ENCODE measurements at places on chromosomes 7 and 10.

- no peak for DNase-seq
Observed at GRCh38 chr7:30674876-30675275, 7.4 kb downstream of the CRHR2 start.

DNA sequence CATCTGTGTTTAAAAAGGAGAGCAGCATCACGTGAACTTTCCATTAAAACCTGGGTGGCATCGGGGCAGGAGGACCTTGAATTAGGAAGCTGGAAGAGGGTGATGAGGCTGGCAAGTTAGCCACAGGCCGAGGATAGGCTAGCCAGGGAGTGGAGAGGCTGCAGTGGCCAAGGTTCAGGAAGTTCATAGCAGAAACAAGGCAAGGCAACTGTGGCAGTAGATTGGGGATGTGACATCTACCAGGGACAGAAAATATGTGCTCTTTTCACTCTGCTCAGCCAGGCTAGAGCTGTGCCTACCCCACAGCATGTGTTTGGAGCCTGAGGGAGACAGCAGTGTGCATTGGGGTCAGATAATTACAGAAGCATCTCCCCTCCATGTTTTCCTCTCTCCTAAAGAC lies 2.2 kb upstream of the INPP5F start:
- no peak for DNase-seq

DNA sequence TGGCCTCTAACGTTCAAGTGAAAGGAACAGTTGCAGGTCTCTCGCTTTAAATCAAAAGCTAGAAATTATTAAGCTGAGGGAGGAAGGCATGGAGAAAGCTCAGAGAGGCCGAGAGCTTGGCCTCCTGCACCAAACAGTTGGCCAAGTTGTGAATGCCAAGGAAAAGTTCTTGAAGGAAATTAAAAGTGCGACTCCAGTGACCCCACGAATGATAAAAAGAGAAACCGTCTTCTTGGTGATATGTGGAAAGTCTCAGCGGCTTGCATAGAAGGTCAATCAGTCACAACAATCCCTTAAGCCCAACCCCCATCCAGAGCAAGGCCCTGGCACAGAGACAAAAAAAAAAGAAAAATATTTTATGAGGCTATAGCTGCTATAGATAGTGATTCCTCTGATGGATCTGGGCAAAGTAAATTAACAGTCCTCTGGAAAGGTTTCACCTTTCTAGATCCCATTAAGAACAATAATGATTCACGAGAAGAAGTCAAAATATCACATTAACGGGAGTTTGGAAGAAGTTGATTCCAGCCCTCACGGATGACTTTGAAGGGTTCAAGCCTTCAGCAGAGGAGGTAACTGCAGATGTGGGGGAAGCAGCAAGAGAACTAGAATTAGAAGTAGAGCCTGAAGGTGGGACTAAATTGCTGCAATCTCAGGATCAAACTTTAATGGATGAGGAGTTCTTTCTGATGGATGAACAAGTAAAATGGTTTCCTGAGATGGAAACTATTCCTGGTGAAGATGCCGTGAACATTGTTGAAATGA lies 42.5 kb upstream of the INPP5A start:
- no peak for DNase-seq

- DNase-seq: no peak
Observed at GRCh38 chr7:135348493-135348892, 114.9 kb downstream of the STRA8 start.

DNA sequence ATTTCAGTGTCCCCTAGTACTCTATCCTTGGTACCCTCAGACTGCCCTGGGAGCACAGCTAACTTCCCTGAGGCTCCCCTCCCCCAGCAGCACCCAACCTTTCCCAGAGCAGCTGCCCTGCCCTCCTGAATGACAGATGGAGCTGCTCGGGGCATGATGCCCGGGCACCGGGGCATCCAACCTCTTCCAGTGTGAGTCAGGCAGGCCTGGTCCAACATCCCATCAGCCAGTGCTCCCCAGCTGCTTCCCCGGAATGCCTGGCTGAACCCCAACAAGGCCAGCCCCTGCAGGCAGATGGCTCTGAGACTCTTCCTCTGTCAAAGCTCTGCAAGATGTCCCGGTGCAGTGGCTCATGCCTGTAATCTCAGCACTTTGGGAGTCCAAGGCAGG lies 11.9 kb upstream of the TSPAN15 start:
- no peak for DNase-seq

DNA sequence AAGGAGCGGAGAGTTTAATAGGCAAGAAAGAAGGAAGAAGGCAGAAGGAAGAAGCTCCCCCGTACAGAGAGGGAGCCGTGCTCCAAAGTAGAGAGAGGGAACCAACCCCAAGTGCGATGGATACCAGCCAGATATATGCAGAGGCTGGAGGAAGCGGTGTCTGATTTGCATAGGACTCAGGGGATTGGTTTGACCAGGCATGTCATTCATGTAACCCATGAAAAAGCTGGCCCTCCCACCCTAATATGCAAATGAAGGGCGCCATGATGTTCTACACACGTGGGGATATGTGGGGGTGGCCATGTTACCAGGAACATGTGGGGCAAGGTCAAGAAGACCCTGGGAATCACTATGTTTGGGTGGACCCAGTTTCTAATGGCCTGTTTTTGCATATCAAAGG lies 40.6 kb upstream of the FAM3C start:
- DNase-seq: no peak

DNA sequence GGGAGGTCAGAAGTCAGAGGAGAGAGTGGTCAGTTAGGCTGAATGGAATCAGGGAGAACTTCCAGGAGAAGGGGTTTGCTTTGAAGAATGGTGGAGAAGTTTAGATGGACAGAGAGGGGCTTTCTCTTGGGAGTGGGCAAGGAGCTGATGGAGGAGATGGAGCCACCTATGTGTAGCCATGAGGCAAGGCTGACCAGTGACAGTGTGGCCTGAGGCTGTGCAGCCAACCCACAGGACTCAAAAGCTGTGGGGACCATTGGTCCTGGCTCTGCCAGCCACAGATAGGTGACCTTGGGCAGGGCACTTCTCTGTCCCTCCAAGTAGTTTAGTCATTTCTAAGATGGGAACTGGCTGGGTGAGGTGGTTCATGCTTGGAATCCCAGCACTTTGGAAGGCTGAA lies 18.7 kb downstream of the NEURL1 start:
- no peak for DNase-seq

- no peak for DNase-seq
Observed at GRCh38 chr7:96233528-96234154, 88.3 kb downstream of the SLC25A13 start.

GRCh38 chr10:52571516-52572182 lies 200.9 kb downstream of the MBL2 start:
- DNase-seq: no peak

- DNase-seq: no peak
Observed at GRCh38 chr10:90930070-90930837, 9.4 kb upstream of the ANKRD1 start.

DNA sequence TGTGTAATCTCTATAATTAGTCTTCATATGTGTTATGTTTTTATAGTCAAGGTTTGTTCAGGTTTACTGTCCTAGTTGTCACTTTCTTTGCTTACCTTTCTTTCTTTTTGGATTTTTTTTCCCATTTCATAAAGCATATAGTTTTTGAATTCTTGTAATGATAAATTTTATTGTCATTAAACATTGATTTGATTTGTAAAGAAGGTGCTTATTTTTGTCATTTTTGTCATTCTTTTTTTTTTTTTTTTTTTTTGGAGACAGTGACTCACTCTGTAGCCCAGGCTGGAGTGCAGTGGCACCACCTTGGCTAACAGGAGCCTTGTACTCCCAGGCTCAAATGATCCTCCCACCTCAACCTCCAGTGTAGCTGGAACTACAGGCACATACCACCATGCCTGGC lies 9.6 kb upstream of the MINDY3 start:
- DNase-seq: no peak

DNA sequence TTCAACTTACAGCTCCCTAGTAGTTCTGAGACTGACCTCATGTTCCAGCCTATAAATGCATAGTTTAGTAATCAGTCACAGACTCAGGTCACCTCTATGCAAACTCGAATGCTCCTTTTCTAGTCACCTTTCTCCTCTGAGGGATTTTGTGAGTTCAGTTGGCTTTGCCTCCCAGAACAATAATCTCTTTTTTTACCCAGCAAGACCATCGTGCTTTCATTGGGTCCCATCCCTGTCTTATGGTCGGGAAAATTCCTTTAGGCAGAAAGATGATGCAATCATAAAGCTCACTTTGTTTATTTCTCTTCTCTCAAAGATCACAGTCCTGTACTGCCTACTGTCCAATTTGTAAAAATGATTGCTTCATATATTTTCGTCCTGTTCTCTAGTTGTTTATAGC lies 38.4 kb downstream of the TWIST1 start:
- no peak for DNase-seq

DNA sequence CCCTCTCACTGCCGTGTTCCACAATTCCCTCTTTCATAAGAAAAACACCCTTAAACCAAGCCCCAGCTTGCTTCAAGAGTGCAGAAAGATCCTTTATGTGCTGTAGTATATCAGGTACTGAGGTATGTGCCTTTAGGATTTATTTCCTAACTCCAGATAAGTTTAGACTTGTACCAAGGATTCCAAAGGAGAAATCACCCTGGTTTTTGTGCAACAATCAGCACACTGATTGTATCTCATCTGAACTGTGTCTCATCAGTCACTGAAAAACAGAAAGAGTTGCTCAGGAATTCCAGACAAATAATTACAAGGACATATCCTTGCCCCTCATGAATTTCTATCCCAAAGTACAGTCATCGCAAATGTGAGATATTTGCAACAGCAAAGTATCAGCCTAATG lies 77.2 kb upstream of the PTPRZ1 start:
- no peak for DNase-seq

DNA sequence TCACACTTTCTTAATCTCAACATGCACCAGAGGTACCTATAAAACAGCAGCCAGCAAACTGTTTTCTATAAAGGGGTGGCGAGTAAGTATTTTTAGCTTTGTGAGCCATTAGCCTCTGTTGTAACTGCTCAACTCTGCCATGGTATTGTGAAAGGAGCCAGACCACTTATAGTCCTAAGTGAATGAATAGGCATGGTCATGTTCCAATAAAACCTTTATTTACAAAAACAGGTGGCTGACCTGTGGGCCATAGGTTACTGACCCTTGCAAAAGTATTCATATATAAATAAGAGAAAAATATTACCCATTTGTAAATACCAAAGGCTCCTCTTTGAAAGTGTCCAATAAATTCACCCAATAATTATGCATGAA lies 50.3 kb downstream of the ICA1 start:
- no peak for DNase-seq

DNA sequence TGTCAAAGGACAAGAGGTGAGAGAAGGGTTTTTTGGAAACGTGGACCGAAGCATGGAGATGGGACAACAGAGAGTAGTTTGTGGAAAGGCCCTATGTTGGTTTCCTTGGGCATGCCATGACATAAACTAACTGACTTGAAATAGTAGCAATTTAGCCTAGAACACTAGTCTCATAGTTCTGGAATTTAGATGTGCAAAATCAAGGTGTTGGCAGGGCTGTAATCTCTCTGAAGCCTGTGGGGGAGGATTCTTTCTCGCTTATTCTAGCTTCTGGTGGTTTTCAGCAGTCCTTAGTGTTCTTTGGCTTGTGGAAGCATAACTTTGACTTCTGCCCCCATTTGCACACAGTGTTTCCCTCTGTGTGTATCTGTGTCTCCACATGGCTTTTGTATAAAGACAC lies 283.4 kb downstream of the GFRA1 start:
- no peak for DNase-seq

GRCh38 chr7:36232971-36233550 lies 80.0 kb downstream of the EEPD1 start:
- DNase-seq: no peak

- DNase-seq: no peak
Observed at GRCh38 chr10:3125527-3126170, 46.9 kb downstream of the PITRM1 start.

DNA sequence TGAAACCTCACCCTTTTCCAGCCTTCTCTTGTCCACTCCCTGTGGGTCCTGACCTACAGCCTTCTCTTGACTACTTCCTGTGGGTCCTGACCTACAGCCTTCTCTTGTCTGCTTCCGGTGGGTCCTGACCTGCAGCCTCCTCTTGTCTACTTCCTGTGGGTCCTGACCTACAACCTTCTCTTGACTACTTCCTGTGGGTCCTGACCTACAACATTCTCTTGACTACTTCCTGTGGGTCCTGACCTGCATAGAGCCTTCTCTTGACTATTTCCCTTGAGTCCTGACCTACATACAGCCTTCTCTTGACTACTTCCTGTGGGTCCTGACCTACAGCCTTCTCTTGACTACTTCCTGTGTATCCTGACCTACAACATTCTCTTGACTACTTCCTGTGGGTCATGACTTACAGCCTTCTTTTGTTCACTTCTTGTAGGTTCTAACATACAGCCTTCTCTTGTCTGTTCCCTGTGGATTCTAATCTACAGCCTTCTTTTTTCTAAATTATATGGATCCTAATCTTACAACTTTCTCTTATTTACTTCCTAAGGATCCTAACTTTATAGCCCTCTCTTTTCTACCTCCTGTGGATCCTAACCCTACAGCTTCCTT lies 36.5 kb downstream of the C10orf71 start:
- no peak for DNase-seq

GRCh38 chr7:38282081-38282480 lies 8.6 kb upstream of the TARP start:
- DNase-seq: no peak

DNA sequence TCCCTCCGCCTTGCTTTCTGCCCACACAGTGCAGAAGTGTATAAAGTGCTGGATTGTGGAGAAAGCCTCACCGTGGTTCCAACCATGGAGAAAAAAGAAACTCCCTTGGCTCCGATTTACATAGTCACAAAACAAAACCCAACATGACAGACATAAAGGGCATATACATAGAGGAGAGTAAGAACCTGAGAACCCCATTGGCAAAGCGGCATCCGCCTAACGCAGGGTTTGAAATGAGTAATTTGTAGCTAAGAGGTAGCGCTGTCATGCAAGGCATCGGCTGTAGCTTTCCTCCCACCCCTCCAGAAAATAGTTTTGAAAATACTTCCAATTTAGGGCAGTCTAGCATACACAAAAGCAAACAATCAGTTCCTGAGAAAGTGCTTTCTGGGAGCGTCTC lies 126.0 kb upstream of the NRBF2 start:
- DNase-seq: no peak

- no peak for DNase-seq
Observed at GRCh38 chr7:10824154-10824553, 149.5 kb upstream of the PHF14 start.

DNA sequence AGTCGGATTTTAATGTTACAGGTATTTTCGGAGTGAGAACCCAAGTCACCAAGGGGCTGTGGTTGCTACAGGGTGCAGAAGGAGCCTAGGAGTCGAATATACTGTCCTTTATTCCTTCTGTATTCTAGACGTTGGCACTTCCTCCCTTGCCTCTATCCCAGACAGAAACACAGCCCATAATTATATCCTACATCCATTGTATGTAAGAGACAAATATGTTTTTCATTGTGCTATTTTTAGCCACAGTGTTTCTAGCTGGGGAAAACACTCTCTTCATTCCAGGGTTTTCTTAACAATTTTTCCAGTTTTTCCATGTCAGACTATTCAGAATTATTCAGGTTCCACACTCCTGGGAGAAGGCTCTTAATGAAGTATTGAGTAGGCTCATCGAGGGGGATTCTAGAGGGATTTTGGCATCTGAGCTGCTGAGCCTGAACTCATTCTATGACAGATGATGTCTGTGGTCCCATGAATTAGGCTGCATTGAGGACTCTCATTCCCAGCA lies 32.6 kb downstream of the KIAA1217 start:
- DNase-seq: no peak

- DNase-seq: no peak
Observed at GRCh38 chr7:105654095-105654686, 72.9 kb upstream of the EFCAB10 start.

All from memory B cell (primary cell).